ENCODE measurements at places on chromosomes 3 and 15. TPM values are rescaled to one million over a fixed set of nuclear protein-coding genes. Genes with fewer than 3 reads are reported as not detected.

The LXN gene
- total RNA-seq, result 40.3 TPM

The BFSP2 gene
- total RNA-seq, result not detected

DNA sequence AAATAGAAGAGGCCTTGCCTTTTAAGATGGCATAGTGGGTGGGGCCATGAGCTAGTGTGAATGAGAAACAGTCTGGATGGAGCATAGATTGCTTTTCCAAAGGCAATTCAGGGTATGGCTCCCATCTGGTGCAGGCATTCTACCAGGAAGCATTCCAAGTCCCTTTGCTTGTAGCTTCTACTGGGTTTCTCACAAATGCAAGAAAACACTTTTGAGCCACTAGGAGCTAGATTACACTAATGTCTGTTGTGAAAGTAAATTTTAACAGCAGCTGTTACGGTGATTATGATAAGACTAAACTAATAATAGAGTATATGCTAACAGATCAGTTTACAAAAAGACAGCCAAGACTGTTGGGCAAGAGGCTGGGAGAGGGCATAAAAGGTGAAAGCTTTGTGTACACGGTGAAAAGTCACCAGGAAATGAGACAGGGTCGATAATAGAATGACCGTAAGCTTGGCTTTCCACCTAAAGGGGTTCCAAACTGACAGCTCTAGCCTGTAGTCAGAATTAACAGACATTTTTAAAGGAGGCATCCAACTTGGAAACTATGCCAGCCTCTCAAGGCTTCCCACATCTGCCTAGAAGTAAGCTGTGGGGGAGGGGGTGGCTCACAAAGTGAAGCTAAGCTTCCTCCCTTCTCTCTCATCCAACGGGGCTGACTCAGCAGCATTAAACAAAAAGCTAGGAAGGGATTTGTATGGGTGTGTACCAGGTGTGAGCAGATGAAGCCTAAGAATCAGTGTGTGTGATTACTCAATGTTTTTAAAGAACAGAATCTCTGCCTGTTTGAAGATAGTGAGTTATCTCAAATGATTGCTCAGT, 61.1 kb upstream of the GPD1L start:
- no peak for DNase-seq

The ST3GAL6 gene
- total RNA-seq, result 16.1 TPM

The FOXP1 gene
- total RNA-seq, result 267 TPM

The DLEC1 gene
- 1.1 TPM for total RNA-seq

The ALDH1L1 gene
- total RNA-seq, result 29.0 TPM

The CHAC1 gene
- total RNA-seq, result 2.9 TPM

GRCh38 chr3:36178018-36178417, 202.3 kb upstream of the STAC start:
- no peak for DNase-seq

- no peak for DNase-seq
Observed at GRCh38 chr15:53346583-53346982, 412.9 kb downstream of the WDR72 start.

DNA sequence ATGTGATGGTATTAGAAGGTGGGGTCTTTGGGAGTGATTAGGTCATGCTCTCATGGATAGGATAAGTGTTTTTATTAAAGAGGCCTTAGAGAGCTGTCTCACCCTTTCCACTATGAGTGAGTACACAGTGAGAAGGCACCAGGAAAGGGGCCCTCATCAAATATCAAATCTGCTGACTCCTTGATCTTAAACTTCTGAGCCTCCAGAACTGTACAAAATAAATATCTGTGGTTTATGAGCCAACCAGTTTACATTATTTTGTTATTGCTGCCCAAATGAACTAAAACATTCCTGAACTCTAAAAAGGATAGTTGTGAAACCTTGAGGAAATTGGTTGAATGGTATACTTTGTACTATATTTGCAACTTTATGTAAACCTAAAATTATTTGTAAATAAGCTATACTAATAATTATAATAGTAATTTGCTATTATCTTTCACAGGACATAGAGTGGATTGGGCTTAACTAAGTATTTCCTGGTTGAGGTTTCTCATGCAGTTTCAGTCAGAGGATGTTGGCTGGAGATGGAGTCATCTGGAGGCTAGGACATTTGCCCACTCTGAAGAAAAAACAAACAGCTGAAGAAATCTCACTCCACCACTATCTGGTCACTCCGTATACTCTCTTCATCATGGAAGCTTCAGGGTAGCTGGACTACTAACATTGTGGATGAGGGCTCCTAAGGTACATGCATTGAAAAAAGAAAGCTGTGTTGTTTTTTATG, 1068.6 kb upstream of the CADM2 start:
- DNase-seq, result no peak

DNA sequence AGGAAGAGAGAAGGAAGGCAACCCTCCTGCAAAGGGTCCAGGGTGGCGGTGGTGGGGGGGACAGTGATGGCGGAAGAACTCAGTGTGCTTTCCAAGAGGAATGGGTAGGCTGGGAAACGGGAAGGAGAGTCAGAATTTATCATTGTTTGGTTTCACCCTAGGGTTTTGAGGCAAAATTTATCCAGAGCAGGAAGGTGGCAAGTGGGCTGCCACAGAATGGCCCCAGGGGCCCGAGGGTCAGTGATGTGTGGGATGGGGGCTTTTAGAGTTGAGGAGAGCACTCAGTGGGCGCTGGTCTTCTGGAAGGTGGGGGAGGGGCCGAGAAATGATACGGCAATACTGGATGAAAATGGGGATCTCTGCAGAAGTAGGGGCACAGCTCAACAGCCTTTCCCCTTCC, 581 bp downstream of the FAM131A start:
- no peak for DNase-seq

DNA sequence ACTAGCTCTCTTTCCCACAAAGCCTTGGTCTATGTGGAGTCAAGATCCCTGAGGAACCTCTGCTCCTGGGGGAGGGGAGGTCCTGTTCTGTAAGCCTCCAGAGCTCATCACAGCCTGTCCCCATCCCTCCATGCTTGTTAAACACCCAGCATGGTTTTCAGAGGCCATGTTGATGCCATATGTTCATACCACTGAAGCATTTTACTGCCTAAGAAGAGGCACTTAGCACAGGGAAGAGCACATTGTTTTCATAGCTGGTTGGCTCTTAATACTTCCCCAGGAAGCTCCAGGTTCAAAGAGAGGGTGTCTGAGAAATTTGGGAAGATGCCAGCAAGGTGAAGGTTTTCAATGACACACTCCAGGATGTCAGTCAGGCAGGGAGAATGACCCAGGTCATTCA, 25.6 kb downstream of the CPNE4 start:
- DNase-seq, result no peak

The RASL12 gene
- total RNA-seq, result 20.3 TPM

The RLBP1 gene
- total RNA-seq, result not detected

DNA sequence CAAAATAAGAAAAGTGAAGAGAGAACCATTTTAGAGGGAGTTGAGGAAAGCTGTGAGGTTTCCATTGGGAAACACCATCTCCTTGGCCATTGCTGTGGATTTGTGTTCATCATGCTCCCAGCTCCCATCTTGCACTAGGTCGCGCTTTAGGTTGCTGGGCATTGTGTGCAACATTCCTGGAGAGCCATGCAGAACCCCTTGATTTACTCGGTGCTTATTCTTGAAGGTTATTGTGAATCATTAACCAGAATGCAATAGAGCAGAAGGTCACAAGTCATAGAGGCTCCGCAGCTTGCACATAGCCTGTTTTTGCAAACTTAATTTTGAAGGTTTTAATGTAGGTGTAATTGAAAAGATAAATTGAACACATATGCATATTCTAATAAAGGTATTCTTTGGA, 239.2 kb upstream of the IL12A start:
- DNase-seq, result no peak

GRCh38 chr3:72391659-72392058, 456.6 kb downstream of the SHQ1 start:
- DNase-seq, result no peak

The FETUB gene
- total RNA-seq, result not detected

DNA sequence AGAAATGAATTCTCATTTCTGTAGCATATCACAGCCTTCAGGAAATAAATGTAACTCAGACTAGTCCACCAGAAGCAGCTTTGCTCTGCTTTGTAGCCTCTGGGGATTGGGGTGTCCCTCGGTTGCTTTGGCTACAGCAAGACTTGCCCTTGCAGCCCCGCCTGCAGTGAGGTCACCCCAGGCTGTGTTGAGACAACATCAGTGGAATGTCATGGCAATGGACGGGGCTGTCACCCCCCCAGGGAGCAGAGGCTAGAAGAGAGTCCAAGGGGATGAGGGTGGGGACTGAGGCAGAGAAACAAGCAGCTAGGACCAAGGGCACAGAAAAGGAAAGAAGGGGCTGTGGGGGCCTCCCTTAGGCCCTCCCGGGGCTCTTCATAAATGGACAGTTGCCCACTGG, 854 bp downstream of the CLEC3B start:
- DNase-seq, result no peak

- no peak for DNase-seq
Observed at GRCh38 chr15:45174069-45174468, 13.7 kb downstream of the SHF start.

DNA sequence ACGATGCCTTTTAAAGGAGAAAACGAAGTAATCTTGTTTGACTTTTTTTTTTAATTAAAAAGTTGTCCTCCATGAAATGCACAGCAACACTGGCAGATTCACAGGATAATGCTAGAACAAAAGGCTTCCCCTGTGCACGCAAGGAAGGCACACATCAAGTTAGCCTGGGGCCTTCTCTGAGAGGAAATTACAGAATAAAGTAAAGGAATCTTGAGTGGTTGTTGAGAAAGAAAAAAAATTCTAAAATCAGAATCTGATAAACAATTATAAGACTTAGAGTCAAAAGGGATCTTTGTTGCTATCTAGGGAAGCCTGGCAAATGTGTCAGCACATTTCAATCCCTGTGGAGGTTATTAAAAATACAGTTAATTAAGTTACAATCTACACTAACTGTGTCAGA, 946.0 kb downstream of the IGSF11 start:
- no peak for DNase-seq

GRCh38 chr15:51135276-51135675, 40.6 kb upstream of the TNFAIP8L3 start:
- peak; percentile 35 for DNase-seq

GRCh38 chr15:65102912-65103311, 12.1 kb downstream of the UBAP1L start:
- no peak for DNase-seq

The ANKRD34C gene
- total RNA-seq, result not detected

DNA sequence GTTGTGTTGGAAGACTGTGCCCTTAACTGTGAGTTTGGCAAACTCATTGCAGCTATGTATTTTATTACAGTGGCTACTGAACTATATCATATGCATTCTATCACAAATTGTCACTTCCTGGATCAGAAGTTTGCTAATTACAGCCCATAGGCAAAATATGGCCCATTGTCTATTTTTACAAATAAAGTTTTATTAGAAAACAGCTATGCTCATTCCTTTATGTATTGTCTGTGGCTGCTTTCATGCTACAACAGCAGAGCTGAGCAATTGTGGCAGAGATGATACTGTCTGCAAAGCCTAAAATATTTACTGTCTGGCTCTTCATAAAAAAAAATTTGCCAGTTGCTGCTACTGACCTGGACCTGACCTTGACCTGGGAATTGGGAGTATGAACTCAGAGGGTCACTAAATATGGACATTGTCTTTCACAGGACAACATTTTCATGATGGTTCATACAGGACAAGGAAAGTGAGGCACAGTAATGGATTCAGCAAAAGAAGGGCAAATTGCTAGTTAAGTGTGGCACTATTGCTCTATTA, 316.9 kb downstream of the ZNF621 start:
- DNase-seq, result no peak

The PLXNA1 gene
- 25.9 TPM for total RNA-seq

The TP63 gene
- total RNA-seq, result 0.96 TPM

The FRMD5 gene
- not detected for total RNA-seq

DNA sequence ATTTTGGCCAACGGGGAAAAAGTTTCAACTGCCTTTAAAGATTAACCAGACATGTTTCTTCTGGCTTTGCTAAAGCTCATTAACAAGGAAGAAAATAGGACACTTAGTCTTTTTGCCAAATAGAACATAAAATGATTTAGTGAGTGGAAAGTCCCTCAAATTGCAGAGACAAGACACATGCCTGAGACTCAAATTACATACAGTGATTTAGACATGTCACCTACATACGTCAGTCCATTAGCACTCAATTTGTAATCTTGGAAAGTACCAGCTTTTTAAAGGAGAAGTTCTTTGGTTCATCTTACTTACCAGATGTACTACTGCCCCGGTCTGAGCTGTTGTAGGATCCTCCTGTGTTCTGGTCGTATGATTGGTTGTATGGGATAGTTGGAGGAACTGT, 1134.2 kb downstream of the ROBO1 start:
- no peak for DNase-seq

- no peak for DNase-seq
Observed at GRCh38 chr15:40471105-40471807, 472 bp downstream of the CHST14 start.

DNA sequence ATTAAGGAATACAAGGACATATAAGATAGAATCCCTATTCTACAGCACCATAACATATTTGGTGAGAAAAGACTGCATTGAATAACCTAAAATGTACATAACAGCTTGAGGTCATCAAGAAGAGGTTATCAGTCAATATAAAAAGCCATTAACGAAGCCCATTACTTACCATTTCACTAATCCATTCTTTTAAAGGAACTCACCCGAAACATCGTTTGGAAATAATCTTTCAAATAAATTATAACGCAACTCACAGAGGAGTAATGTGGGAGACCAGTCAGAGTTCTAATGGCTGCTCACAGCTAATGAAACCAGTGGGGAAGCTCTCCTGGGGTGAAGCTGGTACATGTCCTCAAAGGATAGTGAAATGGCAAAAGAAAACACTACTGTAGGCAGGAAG, 188.4 kb downstream of the TBC1D5 start:
- DNase-seq, result no peak

GRCh38 chr3:9214599-9214998, 34.8 kb downstream of the SRGAP3 start:
- DNase-seq, result no peak

DNA sequence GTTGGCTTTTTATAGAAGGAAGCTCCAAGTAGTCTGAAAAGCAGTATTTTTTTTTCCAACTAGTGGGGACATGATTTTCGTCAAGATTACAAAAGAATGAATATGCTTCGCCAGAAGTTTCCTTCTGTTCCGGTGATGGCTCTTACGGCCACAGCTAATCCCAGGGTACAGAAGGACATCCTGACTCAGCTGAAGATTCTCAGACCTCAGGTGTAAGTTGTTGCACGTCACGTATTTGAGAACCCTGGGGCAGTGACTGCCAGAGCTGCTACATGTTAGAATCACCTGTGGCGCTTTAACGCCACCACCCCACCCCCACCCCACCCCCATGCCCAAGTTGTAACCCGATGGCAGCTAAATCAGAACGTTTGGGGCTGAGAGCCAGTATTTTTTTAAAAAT, 52.2 kb downstream of the BLM start:
- no peak for DNase-seq

The NAALADL2 gene
- 12.0 TPM for total RNA-seq

The CCRL2 gene
- total RNA-seq, result 9.2 TPM

- DNase-seq, result peak; percentile 31
Observed at GRCh38 chr3:45816544-45816943, 20.2 kb upstream of the SLC6A20 start.

DNA sequence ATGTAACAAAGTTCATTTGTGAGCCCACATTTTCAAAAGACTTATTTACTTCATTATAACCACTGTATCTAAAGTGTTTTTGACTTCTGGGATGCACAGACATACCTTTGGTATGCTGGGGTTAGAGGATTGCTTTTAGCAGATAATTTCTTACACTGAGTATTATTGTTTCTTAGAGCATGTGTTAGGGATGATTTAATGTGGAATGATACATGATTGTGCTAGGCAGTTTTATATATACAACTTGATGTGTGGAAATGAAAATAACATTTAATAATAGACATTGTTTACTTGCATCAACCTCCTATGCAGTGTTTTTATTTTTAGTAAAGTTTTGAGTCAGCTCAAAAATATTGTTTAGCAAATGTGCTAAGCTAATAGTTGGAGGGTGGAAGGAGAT, 3.4 kb downstream of the KIF23 start:
- DNase-seq, result no peak

Measured in breast epithelium (tissue), 4 donors.